D341Med (cell line): ENCODE measurements at places on chromosomes 3 and 15.

- DNase-seq: no peak
Measured at GRCh38 chr3:51966016-51966415, 1.2 kb downstream of the PCBP4 start.

- no peak for DNase-seq
Measured at GRCh38 chr3:52088445-52089367, 32.3 kb upstream of the DUSP7 start.

DNA sequence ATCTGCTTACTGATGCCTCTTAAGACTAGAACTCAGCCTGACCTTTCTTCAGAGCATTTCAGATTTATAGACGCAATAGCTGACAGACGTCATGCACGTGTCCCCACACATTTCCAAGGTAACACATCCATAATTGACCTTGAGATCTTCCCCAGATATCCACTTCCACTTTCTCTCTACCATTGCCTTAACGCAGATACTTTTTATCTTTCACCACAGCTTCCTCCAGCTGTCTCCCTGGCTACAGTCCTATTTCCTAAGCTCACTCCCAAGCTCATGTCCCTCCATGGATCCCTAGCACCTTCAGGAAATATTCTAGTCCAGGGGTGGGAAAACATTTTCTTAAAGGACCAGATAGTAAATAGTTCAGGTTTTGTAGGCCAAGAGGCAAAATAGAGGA lies 173.0 kb upstream of the MITF start:
- DNase-seq: no peak

DNA sequence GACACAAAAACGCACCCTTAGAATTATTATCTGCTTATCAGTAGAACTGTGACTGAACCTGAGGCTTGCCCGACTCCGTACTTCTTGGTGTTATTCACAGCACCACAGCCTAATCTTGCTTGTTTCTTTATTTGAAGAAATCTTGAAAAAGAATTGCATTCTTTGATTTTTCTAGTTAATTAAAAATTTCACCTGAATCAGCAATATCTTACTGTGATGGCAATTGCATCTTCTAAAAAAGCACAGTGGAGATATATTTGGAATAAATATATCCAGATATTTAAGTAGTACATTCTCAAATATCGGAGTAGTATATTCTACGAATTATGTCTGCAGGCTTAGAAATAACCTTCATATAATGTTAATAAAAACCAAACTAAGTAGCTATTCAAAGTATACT lies 90.1 kb upstream of the LYSMD4 start:
- no peak for DNase-seq

- DNase-seq: no peak
Measured at GRCh38 chr3:177525414-177525813, 328.1 kb upstream of the TBL1XR1 start.

- no peak for DNase-seq
Measured at GRCh38 chr3:67916353-67916752, 261.9 kb upstream of the SUCLG2 start.

DNA sequence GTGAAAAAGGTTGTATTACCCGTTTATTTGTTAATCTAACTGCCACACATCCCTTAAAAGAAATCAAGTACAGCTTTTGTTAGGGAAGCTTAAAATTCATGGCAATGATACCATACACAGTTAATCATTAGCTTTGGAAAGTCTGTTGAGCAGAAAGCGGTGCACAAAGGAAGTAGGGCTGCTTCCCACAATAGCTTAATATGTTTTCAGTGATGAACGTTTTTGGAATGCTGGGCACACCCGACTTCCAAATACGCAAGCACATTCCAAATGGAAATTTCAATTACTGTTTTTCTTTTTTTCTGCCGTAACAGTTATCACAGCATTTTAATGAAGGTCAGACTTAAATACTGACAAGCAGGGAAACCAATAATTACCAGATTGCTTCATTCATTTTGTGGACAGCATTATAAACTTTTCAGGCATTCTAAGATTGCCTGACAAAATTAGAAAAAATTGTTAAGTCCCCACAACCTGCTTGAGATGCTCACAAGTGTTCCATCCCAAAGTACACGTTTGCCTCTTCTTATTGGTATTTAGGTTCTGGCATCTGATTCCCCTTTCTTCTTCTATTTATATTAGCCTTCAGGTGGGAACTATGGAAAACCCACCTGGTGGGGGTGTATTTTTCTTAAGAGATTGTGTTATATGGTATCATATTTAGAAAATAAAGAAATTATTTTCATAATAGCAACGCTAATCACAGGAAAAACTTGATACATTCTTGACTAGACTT lies 1.1 kb upstream of the ECT2 start:
- DNase-seq: no peak

DNA sequence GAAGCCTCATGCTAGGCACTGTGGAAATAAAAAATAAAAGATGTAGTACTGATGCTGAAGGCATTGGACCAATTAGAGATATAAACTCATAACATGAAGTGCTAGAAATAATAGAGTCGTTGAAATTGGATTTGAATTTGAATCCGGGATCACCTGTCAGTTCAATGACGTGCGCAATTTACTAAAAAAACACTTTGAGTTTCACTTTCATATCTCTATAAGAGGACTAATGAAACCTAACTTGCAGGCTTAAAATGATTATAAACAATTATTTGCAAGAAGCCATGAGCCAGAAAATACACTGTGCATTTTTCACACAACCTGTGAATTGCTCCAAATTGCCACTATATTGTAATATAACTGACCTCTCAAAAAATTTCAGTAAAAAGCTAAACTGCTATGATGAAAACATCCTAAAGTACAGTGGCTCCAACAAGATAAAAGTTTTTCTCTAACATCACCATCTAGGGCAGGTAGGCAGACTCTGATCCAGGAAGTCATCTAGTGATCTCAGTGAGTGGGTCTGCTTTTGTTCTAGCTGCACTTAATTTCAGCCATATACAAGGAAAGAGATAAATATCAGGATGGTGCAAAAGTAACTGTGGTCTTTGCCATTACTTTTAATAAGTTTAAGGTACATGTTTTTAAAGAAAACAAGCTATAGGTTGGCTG lies 440.2 kb downstream of the CNTN6 start:
- DNase-seq: no peak

- no peak for DNase-seq
Measured at GRCh38 chr3:51295625-51296024, 89.5 kb upstream of the MANF start.

DNA sequence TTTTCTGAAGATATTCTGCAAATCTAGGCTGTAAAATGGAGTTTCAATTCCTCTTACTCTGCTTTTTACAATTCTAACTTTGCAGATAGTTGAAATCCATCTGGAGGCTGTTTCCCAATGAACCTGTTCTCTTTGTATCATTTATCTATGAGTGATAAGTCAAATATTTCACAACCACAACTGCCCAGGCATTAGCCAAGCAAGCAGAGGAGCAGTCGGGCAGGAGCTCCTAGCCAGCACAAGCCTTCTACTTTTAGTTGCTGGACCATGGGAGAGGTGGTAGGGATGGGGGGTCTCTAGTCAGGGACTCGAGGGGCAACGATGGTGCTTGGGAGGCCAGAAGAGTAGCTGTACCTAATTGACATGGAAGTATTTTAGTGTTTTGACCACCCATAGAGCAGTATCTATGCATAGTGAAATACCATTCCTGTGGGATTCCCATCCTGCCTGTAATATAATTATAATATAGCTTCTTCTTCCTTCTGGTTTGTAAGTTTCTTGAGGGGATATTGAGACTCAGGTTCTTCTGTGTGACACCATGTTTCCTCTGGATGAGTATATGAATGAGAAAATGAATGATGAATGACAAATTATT lies 353.5 kb upstream of the IL12A start:
- no peak for DNase-seq

- DNase-seq: no peak
Measured at GRCh38 chr3:133136114-133137041, 98.2 kb downstream of the TMEM108 start.

DNA sequence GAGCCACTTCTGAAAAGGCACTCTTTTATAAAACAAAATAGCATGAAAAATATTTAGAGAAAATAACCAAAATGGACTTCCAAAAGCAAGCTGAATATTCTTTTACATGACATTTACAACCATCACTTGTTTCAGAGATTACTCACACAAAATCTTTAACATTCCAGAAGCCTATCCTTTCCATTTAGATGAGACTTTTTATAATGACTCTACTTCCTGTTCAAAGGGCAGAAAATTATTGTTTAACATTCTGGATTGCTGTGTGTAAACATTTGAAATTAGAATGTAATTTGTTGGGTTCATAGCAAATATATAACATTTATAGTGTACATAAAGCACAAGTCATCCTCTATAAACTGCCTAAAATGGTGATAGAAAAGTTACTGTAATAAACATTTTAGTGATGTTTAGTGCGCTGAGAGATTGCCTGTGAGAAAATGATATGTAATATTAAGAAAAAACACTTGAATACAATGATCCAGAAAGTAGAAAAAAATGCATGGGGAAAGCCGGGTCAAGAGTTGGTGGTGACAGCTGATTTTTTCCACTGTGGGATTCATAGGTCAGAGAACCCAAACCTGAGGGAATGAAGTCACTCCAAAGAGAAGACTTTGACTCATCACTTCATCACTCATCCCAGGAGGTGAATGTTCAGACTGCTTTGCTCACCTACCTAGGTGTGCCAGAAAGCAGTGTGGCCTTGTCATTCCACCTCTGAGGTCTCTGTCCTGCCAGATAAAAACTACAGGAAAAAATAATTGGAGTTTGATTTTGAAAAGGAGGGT lies 305.8 kb downstream of the ARPP21 start:
- DNase-seq: no peak

- DNase-seq: no peak
Measured at GRCh38 chr3:48644898-48645760, 9.9 kb upstream of the SLC26A6 start.

DNA sequence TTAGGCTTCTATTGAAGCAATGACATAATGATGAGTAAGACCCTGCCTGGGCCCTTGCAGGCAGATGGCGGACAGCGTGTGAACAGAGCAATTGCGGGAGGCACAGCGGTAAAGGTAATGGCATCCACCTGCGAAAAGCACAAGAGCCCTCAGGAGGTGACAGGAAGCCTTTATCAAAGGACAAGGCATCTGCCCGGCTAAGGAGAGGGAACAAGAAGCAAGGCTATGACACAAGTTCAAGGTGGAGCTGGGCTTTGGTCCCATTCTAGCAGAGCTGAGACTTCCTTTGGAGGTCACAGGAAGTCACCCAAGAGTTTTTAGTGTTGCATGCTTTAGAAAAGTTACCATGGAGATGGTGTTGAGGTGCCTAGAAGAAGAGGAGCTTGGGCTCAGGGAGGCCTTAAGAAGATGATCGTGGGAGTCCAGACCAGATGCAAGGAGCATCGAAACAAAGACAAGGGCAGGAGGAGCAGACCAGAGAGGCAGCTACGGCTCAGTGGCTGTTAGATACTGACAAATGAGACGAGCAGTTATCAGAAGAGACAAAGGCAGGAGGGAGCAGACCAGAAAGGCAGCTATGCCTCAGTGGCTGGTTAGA lies 34.5 kb downstream of the OSBPL10 start:
- no peak for DNase-seq

GRCh38 chr15:25733036-25733855 lies 129.9 kb downstream of the ATP10A start:
- no peak for DNase-seq

- DNase-seq: no peak
Measured at GRCh38 chr3:42273361-42273760, 7.4 kb upstream of the CCK start.

DNA sequence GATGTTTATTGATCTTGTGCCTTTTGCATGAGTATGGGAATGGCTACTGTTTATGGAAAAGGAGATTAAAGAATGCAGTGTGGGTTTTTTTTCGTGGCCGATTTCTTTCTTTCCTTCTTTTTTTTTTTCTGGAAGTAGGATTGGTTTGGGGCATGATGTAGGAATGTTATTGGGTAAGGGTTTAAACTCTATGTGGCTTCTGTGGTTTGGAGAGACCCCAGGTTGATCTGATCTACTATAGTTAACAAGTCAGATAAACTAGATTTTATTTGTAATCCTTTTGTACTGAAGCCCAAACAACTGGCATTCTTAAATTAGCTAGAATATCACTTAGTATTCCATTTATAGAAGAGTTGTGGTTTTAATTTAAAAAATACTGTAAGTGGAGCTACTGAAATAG lies 304.8 kb downstream of the LPP start:
- no peak for DNase-seq

- DNase-seq: no peak
Measured at GRCh38 chr15:52021128-52021671, 2.2 kb downstream of the MAPK6 start.

GRCh38 chr15:58457466-58457965 lies 25.7 kb downstream of the LIPC start:
- DNase-seq: no peak

GRCh38 chr3:127678611-127679533 lies 6.1 kb downstream of the ABTB1 start:
- DNase-seq: no peak

DNA sequence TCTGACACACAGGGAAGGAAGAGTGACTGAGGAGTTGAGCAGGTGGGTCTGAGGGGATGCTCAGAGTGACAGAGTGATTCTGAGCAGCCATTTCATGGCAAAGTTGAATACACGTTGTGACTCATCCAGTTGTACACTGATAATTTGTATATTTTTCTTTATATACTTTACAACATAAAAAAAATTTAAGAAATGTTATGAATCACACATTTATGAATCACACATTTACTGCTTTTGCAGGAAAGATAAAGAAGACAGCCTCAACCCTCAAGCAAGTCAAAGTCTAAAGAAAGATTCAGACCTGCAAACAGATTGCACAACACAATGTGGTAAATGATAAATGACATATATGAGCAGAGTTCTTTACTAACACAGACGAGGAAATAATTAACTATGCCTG lies 21.0 kb upstream of the CHMP2B start:
- no peak for DNase-seq

DNA sequence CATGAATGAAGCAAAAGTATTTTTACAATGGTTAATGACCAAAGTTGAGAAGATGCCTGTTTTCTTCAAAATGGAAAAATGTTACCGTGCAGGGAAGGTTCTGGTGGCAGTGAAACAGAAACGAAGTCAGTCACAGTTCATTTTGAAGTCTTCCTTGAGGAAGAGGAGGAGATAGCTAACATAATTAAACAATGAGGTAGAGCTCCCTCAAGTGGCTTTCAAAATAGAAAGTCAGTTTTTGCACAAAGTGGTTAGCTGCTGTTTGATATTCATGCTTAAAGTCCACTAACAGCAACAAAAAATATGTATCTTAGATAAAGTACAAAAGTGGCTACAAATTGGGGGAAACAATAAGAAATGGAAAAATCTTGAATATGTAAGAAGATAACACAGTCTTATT lies 87.3 kb downstream of the TFG start:
- DNase-seq: no peak

DNA sequence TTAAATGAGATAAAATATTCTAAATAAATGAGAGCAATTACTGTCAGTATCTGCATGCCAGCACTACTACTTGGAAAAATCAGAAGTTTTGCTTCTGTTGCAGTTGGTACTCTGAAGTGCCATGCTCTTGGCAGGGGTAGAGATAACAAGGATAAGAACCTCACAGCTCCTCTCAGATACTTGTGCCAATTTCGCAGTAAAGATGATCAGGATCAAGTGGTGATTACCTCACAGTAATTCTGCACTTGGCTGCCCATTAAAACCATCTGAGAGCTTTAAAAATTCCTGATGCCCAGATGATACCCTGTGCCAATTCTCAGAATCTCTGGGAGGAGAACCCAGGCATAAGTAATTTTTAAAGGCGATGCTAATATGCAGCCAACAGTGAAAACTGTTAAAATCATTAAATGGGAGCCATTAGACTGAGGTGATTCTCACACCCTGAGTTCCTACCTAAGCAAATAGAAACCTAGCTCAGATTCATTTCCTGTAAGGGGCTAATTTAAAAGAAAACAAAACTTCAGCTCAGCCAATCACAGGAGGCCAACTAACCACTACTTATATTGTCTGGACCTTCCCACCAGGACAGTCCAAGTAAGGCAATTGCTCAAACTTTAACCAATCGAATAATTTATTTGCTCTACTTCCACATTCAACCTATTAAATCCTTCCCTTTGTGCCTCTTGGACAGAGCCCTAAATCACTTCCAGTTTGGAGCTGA lies 171.2 kb downstream of the KCNMB2 start:
- no peak for DNase-seq
